LoVo (cell line): ENCODE measurements at places on chromosomes 6 and 20.

DNA sequence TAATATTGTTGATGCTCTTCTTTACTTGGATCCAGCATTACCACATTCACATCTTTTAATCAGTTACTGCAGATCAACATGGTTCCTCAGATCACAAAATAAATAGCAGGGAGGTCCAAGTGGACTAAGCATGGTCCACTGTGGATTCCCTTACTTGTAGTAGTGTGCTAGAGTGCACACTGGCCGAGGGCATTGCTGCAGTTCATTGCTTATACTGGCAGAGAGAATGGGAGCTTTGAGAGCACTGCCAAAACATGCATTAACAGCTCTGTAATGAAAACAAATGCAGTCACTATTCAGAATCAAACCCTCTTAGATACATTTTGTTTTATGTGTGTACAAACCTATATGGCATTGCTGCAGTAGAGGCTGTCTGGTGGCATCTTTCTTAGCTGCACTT is 471.5 kb downstream of the CD109 start:
- no peak for DNase-seq

DNA sequence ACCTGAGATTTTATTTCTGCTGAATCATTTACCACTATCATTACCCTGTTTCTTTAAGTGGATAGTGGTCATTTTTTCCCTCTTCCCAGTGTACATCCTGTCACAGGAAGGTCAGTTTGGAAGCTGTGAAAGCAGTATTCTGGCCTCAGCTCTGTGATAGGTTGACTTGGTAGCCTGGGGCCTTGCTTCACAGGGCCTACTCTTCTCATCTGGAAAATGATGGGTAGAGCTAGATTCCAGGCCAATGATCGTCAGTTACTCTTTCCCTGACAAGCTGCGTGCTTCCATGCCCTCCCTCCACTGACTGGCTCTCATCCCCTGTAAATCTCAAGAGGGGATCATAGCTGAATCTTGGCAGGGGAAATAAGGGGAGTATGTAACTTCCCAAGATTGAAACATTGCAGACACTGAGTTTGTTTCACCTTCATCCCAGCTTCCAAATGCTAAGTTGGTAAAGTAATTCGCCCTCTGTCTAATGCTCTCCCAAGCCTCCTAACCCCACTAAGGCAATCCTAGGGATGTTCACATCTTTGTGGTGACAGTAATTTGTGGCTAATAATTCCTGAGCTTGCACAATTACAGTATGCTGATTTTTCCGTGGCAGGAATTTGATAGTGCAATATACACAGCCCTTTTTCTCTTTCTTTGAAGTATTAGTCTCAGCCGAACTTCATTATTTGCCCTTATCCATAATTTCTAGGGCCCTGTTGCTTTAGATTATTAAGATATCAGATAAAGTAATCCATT is 51.2 kb downstream of the VAPB start:
- DNase-seq, result no peak

- no peak for DNase-seq
Observed at GRCh38 chr6:123875784-123876183, 72.1 kb downstream of the NKAIN2 start.

GRCh38 chr6:7451326-7451725 is 61.7 kb downstream of the RIOK1 start:
- no peak for DNase-seq

GRCh38 chr20:45969712-45970634 is 2.0 kb downstream of the ZNF335 start:
- peak; percentile 58 for DNase-seq

- DNase-seq, result no peak
Observed at GRCh38 chr6:35178932-35179832, 34.6 kb upstream of the SCUBE3 start.

DNA sequence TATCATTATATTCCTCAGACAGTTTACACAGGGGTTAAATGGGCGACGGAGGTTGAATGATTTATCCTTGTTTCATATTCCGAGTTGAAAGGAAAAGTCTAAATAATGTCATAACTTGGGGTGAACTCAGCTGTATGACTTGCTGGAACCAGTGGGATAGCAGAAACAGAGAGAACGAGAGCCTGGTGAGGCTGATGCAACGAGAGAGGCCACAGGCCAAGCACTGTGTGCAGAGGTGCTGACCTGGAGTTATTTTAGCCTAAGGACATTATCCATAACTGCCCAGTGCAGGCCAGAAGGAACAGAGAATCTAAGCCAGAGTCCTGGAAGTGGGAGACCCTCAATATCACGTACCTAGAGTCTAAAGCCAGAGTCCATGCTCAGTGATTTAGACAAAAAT is 394.9 kb downstream of the MAFB start:
- no peak for DNase-seq

GRCh38 chr20:24836661-24837299 is 112.3 kb upstream of the CST7 start:
- no peak for DNase-seq

GRCh38 chr6:151765444-151765886 is 42.0 kb upstream of the ESR1 start:
- DNase-seq, result peak; percentile 56

DNA sequence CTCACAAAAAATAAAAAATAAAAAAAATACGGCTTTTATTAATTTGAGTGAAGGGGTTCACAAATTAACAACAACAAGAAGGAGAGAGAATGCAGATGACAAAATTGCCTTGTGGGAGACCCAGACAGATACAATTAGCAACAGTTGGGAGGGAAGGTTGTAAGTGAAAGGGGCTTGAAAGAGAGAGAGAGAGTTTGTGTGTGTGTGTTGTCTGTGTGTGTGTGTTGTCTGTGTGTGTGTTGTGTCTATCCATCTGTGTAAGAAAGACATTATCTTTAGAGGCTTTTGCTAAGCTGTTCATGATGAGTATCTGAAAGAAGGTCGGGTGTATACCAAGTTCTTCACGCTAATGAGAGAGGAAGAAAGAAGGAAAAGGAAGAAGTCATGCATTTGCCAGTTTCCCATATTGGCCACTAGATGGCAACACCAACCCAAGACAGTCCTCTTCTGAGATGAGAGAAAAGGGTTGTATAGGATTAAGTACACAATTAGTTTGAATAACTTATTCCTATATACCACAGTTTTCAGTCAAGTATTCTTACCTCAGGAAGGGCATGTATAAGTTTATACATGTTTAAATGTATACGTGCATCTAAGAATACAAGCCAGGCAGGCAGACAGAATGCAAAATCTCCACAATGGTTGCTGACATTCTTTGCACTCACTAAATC is 63.7 kb upstream of the CD2AP start:
- peak; percentile 78 for DNase-seq

DNA sequence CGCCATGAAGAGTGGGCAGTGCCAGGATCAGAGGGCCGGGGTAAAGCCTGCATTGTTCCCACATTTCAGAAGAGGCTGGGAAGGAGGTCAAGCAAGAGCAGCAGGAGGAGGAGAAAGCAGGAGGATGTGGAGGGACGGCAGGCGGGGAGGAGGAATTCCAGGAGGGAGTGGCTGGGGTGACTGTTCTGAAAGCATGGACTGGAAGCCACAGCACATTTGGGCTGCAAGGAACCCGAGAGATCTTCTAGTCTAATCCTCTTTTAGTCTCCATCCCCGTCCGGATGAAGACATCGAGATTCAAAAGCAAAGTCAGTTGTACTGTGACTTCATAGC is 76.9 kb downstream of the FAM50B start:
- DNase-seq, result peak; percentile 16

DNA sequence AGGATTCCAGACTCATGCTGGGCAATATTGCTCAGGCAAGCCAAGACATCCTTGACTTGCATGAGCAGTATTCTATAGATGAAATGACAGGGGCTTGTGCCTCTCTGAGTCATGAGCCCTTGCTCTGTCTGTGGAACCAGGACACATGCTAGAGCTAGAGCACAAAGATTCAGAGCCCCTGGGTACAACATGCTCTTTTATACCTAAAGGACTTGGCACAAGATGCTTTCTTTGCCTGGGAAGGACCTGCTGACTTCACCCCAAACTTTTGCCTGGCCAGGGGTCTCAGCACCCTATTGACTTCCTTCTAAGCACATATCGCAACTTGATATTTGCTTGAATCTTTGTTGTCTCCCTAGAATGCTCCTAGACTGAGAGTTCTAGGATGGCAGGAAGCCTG is 27.4 kb downstream of the TGM6 start:
- no peak for DNase-seq

DNA sequence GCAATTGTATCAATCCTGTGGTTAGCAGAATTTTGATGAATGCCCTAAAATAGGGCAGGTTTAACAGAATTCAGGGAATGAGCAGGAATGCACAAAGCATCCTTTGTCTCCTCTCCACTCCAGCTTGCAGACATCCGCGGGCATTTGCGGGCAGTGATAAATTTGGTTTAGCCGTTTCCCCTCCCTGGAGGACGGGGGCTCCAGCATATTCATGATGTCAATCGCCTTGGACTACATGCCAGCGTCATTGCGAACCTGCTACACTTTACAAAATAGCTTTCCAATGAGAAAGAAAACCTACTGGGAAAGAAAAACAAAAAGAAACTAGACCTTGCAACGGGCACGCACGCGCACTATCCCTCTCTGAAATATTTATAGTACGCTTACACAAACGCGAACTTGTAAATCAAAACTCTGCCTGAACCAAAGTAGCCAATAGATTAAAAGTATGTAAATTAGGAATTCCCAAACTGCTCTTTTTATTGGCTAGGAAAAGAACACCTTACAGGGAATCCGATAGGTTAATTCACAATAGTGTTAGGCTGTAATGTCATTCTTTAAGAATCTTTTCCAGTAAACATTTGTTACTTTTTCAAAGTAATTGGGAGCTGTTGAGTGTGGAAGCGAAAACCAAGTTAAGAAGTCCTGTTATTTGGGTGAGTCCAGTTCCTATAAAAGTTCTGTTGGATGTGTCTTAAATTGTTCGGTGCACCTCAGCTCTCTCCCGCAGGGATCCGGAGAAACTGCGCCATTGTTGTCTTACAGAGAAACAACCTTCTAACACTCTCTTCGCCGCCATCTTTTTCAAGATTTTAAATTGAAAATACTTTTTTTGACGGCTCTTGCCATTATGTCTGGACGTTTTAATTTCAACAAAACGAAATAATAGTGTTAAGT is 136.7 kb downstream of the HFE start:
- DNase-seq, result peak; percentile 92

GRCh38 chr6:67127041-67127440 is 1420.0 kb upstream of the EYS start:
- DNase-seq, result no peak

DNA sequence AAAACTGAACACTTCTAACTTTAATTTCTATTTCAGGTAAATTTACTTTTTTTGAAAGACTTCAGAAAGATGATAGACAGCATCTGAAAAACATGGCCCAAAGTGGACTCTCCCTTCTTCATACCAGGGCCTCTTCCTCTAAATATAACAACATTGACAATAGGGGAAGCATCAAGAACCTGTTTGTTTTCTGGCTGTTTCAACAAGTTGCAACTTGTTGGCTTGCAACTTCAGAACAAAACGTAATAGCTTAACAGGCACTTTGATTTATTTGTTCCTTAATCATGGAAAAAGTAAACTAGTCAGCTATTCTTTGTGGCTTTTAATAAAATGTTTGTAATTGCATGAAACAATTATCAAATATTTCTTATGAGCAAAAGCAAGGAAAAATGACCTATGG is 34.3 kb downstream of the RGS17 start:
- no peak for DNase-seq

DNA sequence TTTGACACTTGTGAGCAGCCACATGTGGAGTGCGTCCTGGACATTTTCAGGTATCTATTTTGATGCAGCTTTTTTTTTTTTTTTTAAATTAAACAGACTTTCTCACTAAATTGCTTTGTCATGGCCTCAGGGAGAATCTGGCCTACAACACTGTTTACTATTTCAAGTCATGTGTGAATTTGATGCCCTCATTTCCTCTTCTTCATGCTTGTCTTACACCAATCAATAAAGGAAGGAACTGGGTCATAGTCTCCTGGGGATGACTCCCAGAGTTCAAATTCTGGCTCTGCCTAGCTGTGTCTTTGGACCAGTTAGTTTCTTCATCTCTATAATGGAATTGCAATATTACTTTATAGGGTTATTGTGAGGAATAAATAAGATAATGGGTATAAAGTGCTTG is 554.1 kb downstream of the PRKN start:
- DNase-seq, result no peak

GRCh38 chr20:7993238-7993637 is 26.3 kb downstream of the TMX4 start:
- DNase-seq, result no peak
